ENCODE measurements at places on chromosomes 3 and 15. TPM values are rescaled to one million over a fixed set of nuclear protein-coding genes. Genes with fewer than 3 reads are reported as not detected.

The RLBP1 gene
- total RNA-seq, result not detected

The MYEF2 gene
- 23.1 TPM for total RNA-seq

GRCh38 chr3:139528924-139529323, 10.6 kb downstream of the RBP1 start:
- DNase-seq, result no peak

The KLHDC8B gene
- 1.2 TPM for total RNA-seq

DNA sequence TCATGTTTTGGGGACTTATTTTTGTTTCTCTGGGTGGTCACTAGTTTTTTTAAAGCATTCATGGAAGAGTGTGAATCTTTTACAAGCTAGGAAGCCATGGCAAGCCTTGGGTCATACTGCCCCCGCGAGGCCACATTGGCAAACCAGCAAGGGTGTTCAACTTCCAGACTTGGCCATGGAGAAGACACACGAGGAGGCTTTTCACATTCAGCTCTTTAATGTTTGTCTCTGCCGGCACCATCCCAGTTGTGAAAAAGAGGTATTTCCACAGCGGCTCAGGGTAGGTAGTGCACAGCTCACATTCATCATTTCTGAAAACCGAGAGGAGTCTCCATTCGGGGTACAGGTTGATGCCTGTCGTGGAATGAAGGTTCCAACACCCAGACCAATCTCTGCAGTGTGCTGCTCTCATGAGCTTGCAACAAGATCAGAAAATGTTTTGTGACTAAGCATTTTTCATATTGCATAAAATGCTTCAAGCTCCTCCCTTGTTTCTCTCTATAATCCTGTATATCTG, 7.7 kb downstream of the CCR5 start:
- DNase-seq, result peak; percentile 42

The C3orf20 gene
- total RNA-seq, result 0.16 TPM
